Lung microvascular endothelial cell (primary cell): ENCODE measurements at places on chromosomes 7 and 10. TPM values are rescaled to one million over a fixed set of nuclear protein-coding genes. Genes with fewer than 3 reads are reported as not detected.

Gene TMEM60
- 8.7 and 10.5 TPM in 2 replicates for total RNA-seq

Gene GJD4
- not detected in 2 replicates for total RNA-seq

DNA sequence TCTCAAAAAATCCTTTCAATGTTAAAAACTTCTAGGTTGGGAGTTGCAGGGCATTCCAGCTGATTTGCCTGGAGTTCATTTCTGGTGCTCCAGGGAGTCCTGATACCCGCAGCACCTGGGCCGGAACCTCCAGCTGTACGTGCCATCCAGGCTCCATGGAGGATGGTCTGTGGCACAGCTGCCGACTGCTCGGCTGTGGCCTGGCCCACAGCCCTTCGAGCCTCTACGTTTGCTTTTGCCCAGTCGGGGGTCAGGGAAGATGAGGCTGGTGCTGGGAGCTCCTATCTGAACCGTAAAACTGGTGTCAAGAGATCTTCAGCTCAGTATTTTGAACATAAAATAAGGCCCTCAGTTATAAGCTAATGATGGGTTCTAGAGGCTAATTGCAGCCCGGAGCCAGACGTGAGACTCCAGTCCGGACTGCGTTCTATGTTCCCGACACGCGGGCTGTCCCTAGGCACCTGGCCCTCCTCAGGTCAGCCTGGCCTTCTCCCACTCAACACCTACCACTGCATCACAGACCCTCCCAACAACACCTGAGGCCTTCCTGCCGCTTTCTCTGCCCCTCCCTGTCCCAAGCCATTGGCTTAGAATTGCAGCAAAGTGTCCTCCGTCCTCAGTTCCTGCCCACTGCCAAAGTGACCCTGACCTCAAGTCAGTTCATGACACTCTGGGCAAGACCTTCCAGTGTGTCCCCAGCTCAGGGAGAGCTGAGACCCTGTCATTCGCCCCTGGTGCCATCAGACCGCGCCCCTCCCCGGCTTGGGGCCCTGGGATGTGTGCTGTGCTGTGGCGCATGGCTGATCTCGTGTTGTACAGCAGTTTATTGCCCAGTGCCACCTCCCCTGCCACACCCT lies 64.2 kb upstream of the DNAJB6 start:
- DNase-seq: no peak

DNA sequence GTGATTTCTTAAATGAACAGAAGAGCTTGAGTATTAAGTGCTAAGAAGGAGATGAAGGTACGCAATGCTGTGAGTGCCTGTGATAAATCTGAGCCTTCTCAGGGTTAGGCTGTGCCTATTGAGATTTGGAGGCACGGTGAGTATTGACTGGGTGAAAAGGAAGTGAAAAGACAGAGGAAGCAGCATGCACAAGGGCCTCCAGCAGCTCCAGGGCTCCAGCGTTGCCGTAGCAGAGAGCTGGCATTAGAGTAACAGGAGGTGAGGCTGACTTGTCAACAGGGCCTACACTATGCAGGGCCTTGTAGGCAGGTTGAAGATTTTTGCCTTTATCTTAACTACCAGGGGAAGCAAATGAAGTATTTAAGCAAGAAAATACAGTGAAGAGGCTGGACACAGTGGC lies 54.1 kb upstream of the PDCD4 start:
- DNase-seq: no peak

Gene MMD2
- not detected in 2 replicates for total RNA-seq

DNA sequence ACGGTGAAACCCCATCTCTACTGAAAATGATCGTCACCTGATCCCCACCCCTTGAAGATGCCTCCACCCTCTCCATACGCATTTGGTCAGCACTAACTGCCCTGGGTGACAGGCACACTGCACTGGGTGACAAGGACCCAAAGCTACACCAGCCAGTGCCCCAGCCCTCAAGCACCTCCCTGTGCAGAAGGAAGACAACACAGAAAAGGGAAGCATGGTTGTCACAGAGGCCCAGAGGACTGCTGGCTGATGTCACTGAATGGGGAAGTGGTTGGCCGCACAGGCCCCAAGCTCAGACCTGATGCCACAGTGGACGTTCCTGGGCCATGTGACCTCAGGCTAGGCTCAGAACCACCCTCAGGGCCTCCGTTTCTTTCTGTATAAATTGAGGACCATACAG lies 4.2 kb upstream of the PILRA start:
- DNase-seq: no peak

- DNase-seq: peak; percentile 85
These were observed 8.8 kb upstream of the INTS1 start for GRCh38 chr7:1512781-1513656.

DNA sequence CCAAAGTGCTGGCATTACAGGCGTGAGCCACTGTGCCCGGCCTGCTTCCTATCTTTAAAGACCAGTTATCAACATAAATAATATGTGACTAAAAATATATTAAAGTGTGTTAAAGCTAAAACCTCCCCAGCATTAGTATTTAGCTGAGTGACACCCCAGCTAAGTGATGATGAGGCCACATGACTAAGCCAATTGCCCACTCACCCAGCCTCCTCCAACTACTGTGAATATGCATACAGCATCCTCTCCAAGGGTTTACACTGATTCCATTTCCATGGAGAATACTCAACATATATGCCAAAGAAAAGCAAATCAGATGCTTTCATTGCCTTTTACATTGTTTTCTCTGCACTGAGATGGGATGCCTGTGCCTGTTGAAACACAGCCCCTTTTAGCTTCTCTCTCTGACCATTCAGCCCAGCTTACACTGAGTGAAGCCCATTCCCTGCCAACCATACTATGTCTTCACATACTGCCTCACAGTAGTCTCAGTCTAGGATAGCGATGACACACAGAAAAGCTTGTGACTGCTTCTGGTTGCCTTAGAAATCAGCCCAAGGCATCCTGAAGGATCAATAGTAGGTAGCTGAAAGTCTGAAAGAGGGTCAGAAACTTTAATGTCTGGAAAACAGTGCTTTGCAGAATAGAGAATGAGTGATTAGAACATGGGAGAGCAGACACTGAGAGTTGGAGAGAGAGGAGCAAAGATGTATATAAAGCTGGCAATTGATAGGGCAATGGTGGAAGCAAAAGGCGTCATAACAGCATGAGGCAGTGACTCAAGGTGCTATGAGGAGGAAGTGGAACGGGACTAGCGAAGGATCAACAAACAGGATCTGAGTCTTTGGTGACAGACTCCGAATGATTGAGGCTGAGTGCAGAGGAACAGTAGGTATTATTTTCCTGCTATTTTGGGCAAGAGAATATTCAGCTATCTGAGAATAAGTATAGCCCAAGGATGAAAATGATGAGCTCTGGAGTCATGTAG lies 19.8 kb upstream of the ATE1 start:
- peak; percentile 74 for DNase-seq

Gene PAOX
- 4.4 and 6.9 TPM in 2 replicates for total RNA-seq
